ENCODE measurements at places on chromosomes 11 and 22.

DNA sequence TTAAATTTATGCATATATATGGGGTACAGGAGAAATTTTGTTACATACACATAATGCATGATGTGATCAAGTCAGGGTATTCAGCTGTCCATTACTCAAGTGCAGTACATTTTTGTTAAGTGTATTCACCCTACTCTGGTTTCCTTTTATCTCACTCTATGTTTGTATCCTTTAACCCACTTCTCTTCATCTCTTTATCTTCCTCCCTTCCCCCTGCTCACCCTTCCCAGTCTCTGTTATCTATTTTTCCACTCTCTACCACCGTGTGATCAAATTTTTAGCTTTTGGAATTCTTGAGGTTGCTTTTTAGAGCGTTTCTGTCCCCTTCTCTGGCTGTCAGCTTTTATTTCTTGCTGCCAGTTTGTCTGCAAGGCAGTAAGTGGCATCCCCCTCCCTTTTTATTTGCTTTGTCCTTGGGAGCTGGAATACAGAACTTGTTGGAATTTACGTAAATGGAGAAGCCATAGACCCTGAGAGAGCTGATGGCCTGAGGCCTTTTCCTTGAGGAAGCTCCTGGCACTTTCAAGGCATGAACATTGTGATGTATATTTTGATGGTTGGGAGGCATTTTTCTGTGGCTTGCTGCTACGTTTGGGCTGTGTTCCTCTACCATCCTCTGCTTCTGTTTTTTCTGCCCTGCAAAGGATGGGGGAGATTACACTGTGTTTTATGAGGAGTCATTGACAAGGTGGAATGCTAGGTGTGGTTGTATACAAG, 148.6 kb downstream of the LDLRAD3 start:
- no peak for DNase-seq

GRCh38 chr11:27350511-27350910, 12.5 kb downstream of the CCDC34 start:
- no peak for DNase-seq

- no peak for DNase-seq
Measured at GRCh38 chr11:93821617-93822016, 28.8 kb downstream of the VSTM5 start.

DNA sequence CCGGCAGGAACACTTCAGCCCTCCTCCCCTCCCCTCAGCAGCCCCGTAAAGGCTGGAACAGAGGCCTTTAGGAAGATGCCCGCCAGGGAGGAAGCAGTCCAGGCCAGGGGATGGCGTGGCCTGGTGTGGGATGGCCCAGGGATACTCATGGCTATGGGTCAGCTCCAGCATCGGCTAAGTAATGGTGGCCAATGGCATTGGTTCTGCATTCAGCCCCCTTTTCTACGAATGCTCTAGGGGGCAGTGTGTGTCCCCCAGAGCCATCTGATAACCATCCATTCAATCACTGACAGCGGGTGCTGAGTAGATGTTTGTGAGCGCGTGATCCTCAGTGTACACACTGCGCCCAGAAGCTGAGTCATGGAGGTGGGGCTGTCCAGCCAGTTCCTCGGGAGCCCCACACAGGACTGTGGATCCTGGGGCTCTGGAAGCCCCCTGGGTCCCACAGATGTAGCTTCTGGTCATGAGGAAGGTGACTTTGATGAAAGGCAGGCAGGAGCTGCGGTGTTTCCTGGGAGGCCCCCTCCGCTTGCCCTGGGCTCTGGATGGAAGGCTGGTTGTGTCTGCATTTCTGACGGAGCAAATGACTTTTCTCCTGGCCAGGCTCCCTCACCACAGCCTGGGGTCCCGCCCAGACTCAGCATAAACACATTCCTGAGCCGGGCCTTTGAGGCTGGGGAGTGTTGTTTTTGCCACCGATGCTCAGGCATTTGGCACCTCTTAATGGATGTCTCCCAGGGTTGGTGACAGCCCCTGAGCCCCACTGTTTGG, 46.5 kb downstream of the FBLN1 start:
- no peak for DNase-seq

DNA sequence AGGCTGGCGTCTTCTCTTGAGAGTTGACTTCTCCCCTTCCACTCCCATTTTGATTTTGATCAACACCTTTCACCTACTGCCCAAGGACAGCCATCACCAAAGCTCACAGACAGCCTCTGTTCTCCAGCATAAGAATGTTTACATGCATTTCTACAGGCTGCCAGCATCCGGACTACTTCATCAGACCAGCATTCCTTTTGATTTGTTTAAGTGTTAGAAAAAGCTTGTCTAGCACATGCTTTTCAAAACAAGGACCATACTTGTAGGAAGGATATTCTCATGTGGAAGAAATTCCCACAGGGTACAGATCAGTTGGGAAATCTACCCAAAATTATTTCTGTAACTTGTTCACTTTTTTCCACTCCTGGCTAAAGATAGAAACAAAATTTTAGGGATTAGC, 6.2 kb upstream of the KCNA4 start:
- no peak for DNase-seq

DNA sequence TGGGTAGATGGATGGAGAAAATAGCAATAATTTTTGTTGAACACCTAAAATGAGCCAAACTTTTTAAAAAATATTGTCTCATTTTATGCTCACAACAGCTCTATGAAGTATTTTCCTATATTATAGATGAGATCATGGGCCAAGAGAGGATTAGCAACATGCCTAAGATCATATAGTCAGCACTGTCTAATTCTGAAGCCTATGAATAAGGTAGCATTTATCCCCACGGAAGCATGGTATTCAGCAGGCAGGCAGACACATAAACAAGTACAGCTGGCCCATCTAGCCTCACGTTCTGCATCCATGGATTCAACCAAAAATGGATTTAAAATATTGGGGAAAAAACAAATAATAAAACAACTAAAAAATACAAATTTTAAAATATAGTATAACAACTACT, 21.9 kb upstream of the RAB30 start:
- no peak for DNase-seq
